ENCODE measurements at places on chromosomes 5 and 9.

DNA sequence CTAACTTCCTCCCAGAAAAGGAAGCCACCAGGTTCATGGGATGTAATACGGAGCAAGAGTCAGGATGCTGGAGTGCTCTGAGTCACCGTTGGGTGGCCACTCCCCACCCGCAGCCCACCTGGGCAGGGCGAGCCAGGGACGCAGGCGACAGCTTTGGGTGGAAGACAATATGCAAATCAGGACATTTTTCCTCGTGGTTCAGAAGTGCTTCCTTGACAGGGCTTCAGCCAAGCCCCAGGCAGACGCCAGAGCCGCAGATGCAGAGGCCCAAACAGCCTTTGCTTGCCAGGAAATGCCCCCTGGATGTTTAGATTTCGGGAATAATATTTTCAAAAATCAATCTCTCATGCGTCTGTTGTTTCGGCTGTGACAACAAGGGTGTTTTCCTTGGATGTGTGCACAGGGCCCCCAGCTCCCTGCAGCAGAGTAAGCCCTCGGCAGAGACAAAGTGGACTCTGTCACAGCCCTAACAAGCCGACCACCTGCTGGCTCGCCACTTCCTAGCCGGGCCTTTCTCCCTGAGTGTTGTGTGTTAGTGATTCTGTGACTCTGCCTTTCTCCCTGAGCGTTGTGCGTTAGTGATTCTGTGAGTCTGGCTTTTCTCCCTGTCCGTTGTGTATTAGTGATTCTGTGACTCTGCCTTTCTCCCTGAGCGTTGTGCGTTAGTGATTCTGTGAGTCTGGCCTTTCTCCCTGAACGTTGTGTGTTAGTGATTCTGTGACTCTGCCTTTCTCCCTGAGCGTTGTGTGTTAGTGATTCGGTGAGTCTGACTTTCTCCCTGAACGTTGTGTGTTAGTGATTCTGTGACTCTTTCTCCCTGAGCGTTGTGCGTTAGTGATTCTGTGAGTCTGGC, 11.8 kb upstream of the SLC9A3 start:
- no peak for DNase-seq

GRCh38 chr5:67085616-67086015, 111.0 kb downstream of the CD180 start:
- DNase-seq: no peak

DNA sequence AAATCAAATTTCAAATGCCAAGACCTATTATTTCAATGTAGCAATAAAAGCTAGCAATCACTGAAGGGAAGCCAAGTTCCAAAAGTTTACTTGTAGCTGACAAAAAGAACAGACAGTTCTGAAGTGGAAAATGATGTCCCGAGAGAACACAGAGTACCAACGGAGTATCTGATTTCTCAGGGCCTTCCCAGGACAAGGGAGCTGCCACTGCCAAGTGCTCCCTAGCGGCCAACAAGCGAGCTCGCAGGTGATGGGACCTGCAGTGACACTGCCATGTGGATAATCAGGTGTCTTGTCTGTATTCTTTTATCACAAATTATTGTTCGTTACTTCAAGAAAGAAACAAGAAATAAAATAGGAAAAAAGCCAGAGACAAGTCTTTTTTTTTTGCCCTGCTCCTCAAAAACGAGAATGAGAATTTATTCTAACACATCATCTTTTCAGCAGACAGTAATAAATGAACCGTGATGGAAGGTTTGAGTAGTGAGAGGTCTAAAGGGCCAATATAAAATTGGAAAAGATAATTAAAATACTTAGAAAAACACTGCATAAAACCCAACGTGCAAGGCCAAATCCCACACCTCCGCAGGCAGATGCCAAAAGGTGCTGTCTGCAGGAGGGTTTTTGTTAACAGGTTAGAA, 159.4 kb downstream of the MYO10 start:
- DNase-seq: no peak

DNA sequence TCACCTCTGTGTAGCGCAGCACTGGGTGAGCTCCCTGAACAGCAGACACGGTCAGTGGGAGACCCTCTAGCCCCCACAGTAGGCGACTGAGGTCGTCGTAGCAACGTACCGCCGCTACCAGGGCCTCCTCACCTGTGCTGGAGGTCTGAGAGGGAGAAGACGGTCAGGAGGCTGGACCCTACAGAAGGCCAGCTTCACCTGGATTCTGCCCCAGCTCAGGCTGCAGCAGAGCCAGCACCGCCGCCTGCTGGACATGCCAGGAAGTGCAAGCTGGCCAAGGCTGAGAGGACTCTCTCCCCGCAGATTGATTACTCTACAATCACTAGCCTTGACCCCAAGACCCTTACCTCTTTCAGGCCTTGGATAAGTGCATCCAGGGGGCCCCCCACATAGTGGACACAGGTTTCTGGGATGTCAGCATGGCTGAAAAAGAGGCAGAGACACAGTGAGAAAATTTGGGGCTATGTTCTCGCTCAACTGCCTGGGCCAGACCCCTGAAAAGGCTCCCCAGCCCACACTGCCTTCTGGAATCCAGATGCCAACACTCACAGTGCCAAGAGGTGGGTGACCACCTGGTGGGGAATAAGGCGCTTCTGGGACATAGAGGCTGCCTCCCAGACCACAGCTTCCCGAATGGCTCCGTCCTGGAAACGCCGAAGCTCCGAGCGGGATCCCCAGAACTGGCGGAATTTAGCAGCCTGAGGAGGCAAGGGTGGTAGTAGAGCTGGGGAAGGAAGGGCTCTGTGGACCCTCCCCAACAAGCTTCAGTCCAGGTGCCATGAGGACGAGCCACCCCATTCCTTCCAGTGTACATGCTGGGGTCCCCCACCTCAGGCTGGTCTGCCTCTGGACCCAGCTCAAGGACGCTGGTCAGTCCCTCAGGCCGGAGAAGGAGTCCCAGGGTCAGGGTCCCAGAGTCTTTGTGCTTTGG, 6.9 kb downstream of the NOL6 start:
- peak; percentile 62 for DNase-seq

GRCh38 chr5:180109920-180110319, 38.4 kb upstream of the RNF130 start:
- no peak for DNase-seq

- no peak for DNase-seq
Measured at GRCh38 chr5:37090123-37090726, 159.0 kb downstream of the CPLANE1 start.

DNA sequence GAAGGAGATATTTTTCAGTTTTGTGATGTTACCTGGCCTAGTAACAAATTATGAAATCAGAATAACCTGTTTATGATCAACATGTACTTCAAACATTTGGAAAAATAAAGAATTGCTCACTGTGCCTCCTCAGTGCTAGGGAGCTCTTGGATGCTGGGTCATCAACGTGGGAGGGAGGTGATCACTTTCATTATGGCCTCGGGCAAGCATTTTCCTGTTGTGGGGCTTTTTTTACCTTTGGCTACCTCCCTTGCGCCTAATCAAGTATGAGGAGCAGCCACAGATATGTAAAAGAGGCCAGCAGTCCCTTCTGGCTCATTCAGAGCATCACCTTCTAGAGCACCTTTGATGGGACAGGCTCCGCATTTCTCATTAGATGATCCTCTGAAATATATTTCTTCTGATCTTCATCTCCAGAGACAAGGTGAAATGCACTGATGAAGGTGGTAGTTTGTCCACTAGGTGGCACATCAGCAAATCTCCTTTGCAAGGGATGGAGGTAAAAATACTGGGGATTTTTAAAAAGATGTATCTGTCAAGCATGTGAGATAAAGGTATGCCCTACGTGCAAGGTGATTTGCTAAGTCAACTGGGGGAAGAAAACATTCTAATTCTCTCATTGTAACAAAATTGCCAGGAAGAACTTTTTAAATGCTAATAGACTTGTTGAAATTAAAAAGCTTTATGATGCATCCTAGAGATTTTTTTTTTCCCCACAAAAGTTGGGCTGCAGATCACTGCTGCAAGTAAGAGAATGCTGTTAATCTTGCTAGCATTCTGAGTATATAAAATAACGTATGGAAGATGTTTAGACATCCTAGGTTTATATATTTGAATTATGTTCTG, 218.2 kb downstream of the MAST4 start:
- DNase-seq: no peak

GRCh38 chr9:135970128-135970815, 9.1 kb upstream of the UBAC1 start:
- no peak for DNase-seq

GRCh38 chr5:82765765-82766164, 311.4 kb downstream of the TMEM167A start:
- no peak for DNase-seq

GRCh38 chr9:72563806-72564205, 42.4 kb downstream of the TMC1 start:
- no peak for DNase-seq

DNA sequence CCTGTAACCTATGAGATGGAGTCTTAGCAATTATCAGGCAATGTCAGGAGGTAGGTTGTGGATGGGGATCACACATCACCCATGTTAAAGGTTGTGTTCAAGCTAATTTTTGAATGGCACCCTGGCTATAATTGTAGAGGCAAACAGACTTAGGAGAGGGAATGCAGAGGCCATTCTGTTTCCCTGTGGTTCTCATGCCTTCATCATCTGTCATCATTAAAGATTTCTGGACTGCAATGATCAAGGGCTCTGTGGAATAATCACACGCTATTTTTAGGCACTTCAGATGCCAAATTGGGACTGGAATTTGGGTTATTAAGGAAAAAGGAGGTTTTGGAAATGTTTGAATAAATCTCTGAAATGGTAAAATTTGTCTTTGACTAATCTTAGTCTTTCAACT, 1065.4 kb downstream of the TAF11L14 start:
- DNase-seq: no peak

GRCh38 chr9:72839085-72839484, 113.8 kb downstream of the ALDH1A1 start:
- no peak for DNase-seq

DNA sequence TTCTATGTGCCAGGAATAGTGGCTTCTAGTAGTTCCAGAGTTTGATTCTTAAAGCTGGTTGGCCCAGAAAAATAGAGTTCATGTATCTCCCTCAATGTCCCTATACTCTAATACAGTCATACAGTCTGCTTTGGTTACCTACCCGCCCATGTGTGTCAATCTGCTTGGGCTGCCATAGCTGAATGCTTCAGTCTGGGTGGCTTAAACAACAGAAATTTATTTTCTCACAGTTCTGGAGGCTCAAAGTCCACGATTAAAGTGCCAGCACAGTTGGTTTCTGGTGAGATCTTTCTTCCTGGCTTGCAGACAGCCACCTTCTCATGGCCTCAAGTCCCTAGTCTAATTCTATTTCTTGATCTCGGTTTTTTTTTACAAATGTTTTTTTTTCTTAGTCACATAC, 1739.0 kb downstream of the MAT2B start:
- no peak for DNase-seq

DNA sequence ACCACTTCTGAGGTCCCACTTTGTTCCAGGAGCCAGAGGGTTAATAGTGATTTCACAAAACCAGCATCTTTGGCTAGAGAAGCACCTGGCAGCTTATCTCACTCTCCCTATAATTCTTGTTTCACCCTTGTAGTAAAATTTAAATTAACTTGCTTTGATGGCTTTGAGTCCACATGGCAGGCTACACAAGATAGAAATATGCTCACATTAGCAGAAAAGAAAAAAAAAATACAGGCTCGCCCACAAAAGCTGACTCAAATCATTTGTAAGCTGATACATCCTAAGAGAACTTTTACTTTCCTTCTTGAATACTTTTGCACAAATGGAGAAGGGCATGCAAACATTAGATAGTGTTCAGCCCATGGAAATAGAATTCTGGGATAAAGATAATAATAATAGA, 36.2 kb downstream of the TNFSF15 start:
- DNase-seq: no peak

- peak; percentile 57 for DNase-seq
Measured at GRCh38 chr5:134555890-134556311, 30.4 kb downstream of the JADE2 start.

DNA sequence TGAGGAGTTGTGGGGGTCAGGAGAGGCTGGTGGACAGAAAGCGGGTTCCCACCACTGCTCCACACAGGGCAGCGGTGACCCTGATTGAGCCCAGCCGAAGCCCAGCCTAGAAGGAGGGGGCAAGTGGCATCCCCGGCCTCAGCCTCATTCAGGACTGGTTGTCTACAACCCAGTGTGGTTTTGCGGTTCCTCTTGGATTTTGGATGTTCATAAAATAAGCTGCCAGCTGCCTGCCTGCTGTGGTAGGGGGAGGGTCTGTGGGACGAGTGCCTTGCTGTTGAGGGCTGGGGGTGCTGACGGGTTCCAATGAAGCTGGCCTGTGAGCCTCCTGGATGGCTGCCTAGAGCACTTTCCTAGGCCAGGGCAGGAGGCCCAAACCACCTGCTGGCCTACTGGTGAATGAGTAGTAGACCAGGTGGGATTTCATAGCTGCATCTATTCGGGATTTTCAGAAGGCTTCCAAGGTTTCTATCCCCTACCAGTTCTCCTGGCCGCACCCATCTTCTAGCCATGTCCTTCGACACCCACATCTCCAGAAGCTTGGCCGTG, 102.4 kb downstream of the NDFIP1 start:
- DNase-seq: no peak

- no peak for DNase-seq
Measured at GRCh38 chr5:172494630-172495505, 40.5 kb upstream of the SH3PXD2B start.

- DNase-seq: no peak
Measured at GRCh38 chr9:107597743-107598217, 108.2 kb upstream of the KLF4 start.

DNA sequence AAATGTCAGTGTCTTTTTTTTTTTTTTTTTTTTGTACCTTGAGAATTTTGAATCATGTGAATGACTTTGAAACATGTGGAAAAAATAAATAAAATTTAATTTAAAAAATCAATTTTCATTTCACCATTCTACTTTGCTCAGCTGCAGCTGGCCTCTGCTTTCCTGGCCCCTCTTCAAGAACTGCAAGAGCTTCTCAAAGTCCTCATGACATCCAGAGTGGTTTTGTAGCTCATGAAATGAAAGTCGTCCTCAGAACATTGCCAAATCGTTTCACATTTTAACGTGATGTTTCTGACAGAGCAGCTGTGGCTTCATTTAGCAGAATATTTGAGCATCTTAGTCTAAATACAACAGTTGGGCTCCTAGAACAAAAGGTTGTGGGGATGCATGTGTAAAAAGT, 47.9 kb upstream of the TMEM215 start:
- DNase-seq: no peak

DNA sequence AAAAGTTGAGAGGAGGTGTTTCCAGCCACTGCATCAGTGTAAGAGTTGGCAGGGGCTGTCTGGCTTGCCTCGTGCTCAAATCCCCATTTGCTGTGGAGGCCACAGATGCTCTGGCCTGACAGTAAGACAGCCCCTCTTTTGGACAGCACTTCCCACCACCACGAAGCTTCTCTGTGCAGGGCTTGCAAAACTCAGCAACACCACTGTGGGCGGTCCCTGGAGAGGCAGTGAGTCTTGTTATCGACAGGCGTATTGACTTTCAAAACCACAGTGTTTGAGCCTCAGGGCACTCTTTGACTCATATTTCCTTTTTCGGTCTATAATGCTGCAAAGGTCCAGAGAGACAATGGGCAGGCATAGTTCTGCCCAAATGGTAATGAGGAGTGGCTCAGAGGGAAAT, 539.5 kb downstream of the EBF1 start:
- DNase-seq: no peak
